ENCODE measurements at places on chromosomes 2 and 18.

DNA sequence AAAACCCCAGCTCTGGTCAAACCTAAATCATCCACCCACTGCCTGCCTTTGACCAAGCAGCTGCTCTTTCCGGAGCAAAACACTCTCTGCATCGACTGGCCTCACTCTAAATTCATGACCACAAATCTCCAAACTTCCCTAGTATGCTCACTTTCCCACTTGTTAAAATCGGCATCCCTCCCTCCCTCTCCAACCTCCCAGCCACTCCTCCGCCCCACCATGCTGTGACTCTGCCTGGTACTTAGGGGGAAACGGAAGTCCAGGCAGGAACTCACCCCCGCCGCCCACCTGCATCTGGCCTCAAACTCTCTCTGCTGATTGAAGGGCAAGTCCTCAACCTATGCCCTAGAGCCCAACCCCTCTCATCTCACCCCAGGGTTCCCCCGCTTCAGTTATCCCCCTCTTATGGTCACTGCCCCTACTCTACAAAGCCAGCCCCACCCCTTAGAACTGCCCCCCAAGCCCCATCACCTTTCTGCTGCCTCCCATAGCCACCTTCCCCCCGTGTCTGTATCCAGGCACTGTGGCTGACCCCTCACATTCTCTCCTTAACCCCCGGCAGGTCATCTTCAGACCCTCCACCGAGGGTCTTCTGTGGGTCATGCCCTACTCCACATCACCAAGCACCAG, 3.8 kb upstream of the ADRA2B start:
- no peak for DNase-seq

DNA sequence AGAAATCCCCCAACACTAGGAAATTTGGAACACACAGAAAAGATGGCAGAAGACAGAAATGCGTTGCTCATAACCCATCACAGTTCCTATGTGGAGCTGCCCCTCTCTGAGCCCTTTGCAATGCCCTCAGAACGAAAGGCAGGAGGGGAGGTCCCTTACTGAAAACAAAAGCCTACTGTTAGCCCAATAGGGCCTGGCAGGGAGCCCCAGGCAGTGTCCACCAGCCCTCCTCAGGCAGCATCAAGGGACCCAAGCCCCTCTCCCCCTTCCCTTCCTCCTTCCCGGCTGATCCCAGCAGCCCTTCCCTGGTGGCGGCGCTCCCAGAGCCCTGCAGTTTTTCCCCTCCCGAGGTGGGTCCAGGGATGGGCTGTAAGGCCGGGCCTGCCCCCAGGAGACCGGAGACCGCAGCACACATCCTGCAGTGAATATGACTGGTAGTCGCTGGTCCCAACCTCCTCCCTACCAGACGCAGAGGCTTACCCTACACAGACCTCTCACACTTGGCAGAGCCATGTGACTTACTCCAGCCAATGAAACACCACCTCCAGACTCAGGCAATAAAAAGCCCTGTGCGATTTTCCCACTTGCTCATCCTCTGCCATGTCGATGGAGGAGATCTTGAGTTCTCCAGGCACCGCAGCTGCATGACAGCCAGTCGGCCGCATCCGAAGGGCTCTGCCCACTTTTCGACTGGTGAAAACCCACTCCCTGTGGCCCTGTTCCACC, 19.4 kb upstream of the DUSP2 start:
- no peak for DNase-seq

DNA sequence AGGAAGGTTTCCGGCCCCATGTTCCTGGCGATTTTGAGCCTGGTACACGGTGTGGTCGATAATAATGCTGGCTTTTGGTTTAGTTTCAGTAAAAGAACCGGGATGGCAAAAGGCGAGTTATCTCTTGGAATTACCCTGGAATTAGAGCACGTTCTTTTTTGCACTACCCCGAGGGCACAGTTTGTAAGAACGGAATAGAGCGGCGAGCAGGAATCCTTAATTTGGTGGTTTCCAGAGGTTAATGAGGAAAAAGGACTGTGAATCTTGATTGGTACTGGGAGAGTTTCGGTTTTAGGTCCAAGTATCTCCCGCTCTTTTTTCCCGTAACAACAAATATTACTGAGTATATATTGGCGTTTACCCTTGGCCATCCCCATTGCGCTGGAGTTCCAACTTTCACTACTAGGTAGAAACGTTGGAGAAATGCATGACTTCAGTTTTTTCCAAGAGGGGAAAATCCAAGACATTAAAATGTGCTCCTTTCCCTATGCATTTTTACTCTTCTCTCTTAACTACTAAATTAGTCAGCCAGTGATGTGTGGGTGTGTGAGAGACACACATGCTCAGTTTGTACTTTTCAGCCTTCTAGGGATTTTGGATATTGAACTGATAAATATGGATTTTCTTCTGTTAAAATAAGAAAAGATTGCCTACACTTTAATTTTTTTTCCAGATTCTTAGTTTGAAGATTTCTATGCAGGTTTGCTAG, 160.8 kb downstream of the AGPS start:
- peak; percentile 50 for DNase-seq

- DNase-seq = no peak
Observed at GRCh38 chr2:219252084-219252483, 959 bp upstream of the TUBA4B start.

DNA sequence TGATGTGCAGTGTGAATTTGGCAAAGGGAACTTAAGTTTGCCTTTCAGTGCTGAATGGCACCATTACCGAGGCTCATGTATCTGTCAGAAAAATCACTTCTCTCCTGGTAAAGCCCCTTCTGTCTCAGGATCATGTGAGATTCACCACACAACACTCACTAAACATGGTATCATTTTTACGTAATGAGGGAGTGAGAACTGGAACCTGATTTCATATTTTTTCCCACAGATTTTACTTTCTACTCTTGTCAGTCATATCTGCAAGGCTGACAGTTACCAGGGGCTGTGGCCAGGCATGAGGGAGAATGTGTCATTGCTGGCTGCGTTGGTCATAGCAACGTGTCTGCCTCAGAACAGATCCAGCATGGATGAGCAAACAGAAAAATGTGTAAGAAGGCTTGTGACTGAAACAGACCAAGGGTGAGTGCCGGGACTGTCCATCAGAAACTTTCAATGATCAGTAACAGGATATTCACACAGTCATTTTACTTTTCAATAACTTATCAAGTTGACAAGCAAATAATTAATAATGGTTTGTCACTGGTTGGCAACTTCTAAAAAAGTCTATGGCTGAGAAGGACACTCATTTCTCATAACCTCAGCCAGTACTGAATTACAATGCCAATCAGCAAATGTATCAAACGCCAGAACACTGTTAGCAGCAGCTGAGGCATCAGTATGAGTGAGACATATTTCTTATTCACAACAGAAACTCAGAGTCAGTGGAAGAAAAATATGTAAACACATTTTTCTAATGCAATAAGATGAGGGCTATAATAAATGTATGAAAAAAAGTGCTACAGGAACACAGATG, 100.5 kb downstream of the CDC42EP3 start:
- DNase-seq = no peak

DNA sequence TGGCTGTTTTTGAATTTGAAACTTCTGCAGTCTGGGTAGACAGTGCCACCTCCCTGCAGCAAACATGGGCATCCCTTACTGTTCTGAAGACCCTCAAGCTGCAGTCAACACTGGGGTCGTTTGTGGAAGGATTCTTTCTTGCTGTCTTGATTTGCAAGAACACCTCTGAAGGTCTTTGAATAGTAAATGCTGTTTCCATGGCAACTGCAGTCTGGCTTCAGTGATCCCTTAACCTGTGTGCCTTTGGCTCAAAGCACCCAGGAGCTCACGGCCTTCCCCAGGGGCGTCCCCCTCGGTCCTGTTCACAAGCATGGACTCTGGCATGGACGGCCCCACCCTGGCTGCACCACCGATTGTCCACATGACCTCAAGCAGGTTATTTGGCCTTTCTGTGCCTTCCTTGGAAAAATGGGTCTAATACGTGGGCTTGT, 38.3 kb downstream of the LRRFIP1 start:
- DNase-seq = no peak

DNA sequence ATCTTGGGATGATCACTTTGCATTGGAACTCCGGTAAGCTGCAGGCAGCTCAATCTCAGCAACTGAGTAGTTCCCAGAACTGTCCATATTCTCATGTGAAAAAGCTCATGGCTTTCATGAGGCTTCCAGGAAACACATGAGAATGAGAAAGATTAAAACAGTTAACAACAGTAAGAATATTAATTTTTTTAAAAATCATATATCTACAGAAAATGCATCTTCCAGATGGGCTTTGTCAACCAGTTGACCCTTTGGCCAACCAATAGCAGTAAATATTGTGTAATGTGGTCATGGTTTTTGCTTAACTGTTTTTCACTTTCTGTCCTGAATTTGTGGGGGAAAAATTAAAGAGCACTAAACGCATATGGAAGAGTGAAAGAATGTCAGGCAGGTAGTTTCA, 131.2 kb upstream of the CCDC195 start:
- no peak for DNase-seq

DNA sequence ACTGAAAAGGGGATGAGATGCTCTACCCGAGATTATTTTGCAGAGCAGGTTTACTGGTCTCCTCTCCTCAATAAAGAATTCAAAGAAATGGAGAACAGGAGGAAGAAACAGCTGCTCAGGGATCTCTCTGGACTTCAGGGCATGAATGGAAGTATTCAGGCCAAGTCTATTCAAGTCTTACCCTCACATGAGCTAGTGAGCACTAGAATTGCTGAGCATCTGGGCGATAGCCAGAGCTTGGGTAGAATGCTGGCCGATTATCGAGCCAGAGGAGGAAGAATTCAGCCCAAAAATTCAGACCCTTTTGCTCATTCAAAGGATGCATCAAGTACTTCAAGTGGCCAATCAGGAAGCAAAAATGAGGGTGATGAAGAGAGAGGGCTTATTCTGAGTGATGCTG, 60.0 kb downstream of the PIKFYVE start:
- DNase-seq = no peak

DNA sequence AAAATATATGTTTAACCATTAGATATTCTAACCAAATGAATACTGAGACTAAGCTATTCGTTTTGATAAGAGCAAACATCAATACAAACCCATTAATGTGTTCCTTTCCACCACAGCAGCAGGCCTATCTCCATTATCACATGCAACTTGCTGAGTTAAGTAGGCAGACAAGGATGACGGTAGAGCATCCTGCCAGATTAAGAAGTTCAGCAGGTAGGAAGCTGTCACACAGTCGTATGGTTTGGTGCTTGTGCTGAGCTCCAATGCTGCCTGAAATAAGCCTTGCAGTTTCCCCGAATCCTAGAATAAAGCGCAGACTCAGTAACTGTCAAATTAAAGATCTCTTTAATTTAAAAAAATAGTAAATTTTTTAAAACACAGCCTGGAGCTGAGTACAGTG, 39.6 kb downstream of the THADA start:
- no peak for DNase-seq

- DNase-seq = no peak
Observed at GRCh38 chr2:55590810-55591440, 26.5 kb downstream of the PPP4R3B start.

- DNase-seq = no peak
Observed at GRCh38 chr2:76280686-76281085, 570.0 kb upstream of the GCFC2 start.

DNA sequence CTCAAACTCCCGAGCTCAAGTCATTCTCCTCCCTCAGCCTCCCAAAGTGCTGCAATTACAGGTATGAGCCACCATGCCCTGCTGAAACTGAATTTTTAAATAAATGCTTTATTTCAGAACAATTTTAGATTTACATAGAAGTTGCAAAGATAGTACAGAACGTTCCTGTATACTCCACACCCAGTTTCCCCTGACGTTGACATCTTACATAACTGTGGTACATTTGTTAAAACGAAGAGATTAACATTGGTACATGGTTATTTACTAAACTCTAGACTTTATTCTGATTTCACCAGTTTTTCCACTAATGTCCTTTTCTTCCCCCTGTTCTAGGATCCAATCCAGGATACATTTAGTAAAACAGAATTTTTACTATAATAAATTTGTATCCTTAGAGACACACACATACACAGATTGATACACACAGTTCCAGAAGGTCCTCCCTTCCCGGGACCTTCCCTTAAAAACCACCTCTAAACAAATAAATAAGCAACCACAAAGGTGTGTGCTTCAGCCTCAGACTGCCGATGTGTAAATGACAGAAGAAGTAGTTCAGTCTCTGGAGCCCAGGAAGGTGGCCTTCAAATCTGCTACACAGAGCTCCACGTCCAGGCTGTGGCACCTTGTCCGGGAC, 6.9 kb downstream of the NEU2 start:
- DNase-seq = no peak

DNA sequence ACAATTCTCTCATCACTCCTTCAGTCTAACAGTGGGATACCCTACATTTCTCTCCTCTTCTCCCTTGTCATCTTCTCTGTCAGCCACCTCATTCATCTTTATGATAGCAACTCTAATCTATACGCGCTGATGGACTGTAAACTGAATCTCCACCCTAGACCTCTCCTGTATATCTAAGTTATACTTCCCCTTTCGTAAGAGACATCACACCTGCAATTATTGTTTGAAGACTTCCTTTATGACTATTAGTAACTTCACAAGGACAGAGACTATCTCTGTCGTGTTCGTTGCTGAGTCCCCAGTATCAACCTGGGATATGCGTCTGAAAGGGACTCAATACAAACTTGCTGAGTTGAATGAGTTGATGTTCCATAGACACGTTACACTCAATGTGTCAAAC, 263.2 kb downstream of the IRS1 start:
- DNase-seq = no peak

GRCh38 chr2:191923652-191923997, 76.7 kb upstream of the CAVIN2 start:
- DNase-seq = no peak

DNA sequence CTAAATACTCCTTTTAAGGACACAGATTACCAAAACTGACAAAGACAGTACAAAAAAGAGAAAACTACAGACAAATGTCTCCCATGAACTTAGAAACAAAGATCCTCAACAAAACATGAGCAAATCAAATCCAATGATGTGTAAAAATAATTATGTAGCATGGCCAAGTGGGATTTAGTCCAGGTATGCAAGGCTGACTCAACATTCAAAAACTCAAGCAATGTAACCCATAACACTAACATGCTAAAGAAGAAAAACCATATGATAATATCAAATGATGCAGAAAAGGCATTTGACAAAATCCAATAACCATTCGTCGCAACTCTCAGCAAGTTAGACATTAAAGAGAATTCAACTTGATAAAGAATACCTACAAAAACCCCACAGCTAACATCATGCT, 239.0 kb upstream of the KLHL29 start:
- DNase-seq = no peak

DNA sequence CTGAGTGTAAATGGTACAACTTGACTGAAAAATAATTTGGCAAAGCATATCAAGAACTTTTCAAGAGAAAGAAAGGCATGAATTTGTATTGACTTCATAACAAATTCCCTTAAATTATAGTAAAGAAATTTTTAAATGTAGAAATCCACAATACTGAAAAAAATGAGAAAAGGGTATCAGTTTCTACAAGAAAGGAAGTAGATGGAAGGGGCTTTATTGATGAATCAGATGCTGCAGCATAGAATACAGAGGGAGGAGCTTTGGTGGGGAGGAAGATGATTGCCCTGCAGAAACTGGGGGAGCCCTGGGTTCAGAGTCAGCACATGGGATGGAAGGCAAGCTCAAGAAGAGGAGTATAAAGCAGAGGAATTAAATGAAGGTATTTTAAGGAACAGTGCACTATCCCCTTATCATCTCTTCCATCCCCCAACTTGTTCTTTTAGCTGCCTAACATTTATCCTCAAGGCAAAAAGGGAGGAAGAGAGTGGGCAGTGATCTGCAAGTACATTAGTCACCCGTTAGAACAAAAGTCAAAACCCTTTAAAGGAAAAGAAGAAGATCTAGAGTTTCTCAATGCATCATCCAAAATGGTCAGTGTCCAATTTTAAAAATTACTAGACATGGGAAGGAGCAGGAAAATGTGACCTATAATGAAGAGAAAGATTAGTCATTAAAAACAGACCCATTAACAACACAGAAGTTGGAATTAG, 77.7 kb downstream of the KCTD18 start:
- DNase-seq = no peak

GRCh38 chr2:67938053-67938452, 124.8 kb downstream of the C1D start:
- no peak for DNase-seq

Data from NCI-H748 treated with DMSO at 0.1 percent for 48 hours (cell line).